ENCODE measurements at places on chromosomes 3 and 15.

GRCh38 chr3:177345049-177345972 lies 148.0 kb upstream of the TBL1XR1 start:
- DNase-seq, result peak; percentile 62

- DNase-seq, result peak; percentile 79
These were observed at the start of gene THRB for GRCh38 chr3:24494618-24495325. Gene THRB (minus strand): TSS chr3:24494850.

- peak; percentile 42 for DNase-seq
These were observed 38.4 kb upstream of the RBP1 start for GRCh38 chr3:139577909-139578308.

- DNase-seq, result no peak
These were observed 94.2 kb downstream of the GABRG3 start for GRCh38 chr15:27065151-27065550.

DNA sequence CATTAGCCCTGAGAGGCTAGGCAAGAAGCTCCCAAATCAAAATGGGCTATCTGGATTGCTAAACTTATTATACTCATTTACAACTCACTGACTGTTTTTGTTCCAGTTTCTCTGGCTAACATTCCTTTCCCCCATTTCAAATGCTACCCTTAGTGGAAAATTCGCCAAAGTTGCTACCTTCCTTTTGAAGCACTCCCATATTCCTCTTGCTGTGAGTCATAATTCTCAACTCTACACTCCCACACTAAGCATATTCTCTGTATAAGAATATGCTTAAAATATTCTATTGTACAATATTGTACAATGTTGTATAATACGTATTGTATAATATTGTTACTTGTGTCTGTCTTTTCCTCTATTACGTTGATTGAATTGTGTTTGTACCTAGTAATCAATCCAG lies 398.6 kb downstream of the PYDC2 start:
- DNase-seq, result no peak

DNA sequence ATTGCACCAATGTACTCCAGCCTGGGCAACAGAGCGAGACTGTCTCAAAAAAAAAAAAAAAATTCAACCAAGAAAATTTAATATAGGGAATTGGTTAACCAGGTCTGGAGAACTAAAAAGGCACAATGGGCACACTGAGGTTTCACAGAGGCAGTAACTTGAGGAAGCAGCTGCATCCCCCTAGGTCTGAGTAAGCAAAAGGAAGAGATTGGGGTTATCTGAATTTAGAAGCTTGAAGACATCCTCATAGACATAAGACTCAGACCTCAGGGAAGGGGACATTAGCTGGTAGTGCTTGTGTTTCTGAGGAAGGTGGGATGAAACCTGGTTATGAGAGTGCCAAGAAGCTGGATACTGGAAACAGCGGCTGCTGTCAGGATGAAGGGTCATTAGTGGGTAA lies 50.1 kb upstream of the LEKR1 start:
- DNase-seq, result no peak

DNA sequence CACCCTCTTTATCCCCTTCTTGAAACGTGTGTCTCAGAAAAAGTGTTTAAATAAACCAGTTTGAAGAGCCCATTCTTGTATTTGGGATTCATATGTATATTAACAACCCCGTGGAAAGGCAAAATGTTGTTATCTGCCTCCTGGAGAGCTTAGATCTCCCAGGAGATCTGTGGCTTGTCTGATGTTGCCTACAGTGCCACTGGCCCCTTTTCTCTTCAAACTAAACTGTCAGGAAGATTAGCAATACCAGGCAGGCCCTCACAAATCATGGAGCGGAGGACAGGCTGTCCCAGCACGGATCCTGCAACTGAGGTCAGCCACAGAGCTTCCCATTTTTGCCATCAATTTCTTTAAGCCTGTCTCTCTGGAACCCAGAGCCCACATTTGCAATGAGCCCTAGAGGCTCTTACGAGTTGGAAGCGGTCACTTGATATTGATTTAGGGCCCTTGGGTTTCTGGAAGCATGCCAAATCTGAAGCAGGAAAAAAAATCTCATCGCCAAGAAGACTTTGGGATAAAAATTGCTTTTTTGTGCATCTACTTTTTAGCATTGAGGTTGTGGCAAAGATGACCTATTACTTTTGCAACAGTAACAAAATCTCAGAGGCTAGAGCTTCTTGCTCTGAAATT lies 234.1 kb downstream of the OPA1 start:
- DNase-seq, result no peak

GRCh38 chr15:92637626-92638025 lies 17.9 kb downstream of the FAM174B start:
- DNase-seq, result no peak

DNA sequence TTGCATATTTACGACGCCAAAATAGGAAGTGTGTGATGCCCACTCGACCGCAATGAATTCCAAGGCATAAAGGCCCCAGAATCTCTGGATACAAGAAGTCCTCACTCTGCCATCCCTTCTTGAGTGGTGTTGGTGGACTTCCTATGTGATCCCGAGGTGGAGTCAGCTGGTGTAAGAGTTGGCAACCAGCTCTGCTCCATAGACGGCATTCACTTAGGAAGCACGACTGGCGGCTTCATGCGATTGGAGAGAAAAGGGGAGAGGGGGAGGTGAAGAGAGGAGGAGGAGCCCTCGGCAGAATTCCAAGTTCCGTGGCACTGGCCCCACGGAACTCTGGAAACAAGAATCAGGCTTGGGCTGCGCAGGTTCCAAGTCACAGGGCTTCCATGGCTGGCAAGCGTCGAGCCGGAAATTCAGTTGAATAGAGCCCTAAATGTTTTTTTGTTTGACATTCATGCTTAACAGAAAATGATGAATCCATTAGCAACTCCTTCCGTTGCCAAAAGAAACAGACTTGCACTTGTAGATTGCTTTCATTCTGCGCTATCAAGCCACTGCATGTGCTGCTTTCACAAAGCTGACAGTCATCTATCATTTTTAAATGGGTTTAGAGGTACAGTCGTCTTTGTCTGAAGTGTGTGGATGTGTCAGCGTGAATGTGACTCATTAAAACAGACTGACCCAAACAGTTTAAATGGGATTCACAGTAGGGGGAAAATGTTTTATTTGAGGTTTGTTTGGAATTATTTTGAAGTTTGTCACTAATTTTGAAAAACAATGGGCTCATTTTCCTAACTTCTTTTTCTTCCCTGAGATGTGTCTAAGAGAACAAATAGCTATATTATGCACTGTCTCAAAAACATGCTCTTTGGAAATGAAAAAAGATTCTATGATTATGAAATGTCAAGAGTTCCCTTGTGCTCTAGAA lies 428.3 kb upstream of the ATP11B start:
- DNase-seq, result no peak

GRCh38 chr15:90945091-90945490 lies 9.6 kb upstream of the RCCD1 start:
- no peak for DNase-seq

DNA sequence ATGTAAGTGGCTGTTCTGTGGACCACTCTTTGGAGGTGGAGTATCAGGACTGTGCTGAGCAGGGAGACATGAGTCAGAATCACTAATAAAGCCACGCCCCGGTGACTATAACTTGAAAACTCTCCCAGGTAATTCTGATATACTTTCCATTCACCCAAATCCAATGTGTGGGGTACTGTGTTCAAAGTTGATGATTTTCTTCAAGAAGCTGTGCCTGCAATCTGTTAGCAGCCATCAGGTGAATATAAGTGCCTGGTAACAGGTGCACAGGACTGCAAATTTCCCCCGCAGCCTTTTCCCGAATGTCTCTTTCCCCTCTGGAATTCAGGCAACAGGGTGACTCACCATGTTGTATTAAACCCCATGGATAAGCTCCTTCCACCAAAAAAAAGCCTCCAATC lies 17.0 kb downstream of the MAGI1 start:
- peak; percentile 46 for DNase-seq

- DNase-seq, result peak; percentile 32
These were observed 63.8 kb upstream of the ANKRD34C start for GRCh38 chr15:79218588-79219200.

DNA sequence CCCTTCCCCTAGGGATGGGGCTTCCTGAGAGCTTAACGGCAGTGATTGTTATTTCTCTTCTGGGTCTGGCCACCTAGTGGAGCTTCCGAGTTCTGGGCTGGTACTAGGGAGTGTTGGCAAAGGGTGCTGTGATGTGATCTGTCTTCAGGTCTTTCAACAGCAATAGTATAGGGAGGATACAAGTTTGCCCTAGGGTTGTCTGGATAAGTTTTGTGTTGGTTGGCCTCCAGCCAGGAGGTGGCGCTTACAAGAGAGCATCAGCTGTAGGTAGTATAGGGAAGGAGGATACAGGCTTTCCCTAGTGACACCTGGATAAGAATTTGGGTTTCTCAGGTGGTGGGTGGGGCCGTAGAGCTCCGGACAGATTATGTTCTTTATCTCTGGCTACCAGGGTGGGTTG lies 19.2 kb upstream of the CPOX start:
- peak; percentile 66 for DNase-seq

DNA sequence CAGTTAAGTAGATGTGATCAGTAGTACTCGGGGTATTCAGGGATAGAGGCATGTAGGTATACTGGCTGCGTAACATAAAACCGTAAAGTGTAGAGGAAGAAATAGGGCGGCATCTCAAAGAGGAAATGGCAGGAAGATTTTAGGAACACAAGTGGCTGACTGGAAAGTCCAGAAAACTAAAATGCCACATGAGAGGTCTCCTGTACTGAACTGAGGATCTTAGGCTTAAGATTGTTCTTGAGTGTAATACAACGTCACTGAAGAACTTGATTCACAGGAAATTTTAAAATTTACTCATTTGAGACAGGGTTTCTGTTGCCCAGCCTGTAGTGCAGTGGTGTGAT lies 2.3 kb upstream of the LMLN start:
- no peak for DNase-seq

DNA sequence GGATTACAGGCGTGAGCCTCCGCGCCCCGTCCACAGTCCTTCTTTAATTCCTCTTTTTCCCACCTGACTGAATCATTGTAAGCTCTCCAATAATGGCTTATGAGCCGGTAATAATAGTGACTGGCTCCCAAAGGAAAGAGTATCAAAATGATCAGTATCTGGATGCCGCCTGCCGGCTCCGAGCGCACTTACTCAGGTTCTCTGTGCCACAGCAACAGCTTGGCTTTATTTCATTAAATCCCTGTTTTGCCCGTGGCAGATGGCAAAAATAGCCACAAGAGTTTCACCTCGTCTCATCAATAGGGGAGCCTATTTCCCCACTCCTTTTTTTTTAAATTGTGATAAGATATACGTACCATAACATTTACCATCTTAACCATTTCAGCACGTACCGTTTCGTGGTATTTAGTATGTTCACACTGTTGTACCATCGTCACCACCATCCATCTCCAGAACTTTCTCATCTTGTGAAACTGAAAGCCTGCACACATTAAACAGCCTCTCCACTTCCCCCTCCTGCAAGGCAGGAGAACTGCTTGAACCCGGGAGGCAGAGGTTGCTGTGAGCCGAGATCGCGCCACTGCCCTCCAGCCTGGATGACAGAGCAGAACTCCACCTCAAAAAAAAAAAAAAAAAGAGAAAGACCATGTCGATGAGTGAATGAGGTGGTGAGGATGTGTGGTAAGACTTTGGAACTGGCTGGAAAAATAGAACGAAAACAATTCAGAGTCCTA lies 80.7 kb upstream of the DLG1 start:
- no peak for DNase-seq

DNA sequence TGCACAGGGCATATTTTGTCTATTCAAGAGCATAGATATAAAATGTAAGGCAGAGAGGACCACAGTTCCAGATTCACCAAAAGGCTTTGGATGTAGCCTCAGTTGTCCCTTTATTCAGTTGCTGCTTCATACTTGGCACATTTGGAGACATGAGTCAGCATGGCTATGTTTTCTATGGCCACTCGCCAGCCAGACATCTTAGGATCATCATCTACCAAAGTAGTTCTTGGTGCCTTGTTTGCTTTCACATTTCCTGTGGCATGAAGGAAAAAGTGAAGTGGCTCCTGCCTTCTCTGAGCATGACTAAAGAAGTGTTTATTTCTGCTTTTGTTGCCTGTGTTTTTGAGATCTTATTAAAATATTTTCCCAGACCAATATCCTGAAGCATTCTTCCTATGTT lies 7.2 kb downstream of the SUSD5 start:
- no peak for DNase-seq

DNA sequence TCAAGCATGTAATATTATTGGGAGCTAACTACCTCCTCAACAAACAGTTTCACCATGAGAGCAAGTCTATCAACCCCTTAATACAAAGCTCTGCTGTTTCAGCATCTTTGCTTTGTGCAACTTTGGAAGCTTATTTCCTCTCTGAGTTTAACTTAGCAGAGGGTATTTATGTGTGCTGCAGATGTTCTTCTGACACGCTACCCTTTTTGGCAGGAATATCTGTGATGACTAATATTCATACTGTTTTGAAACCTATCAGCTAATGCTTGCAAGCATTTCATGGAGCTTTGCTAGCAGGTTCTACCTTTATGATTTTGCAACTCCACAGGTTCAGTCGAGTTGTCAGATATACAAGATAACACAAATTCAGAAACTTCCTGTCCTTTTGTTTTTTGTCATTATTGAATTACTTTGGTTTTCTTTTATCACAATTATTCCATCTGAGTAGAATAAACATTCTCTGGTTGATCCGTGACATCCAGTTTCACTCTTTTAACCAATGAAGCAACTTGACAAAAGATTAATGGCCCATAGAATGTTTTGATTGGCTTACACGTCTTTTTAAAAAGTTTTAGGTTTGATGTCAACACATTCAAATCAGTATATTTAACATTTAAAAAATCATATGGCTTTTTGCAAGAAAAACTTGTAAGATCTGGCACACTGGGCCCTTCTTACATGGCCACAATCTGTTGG lies 1.7 kb upstream of the SLC9A9 start:
- DNase-seq, result no peak

GRCh38 chr15:77398927-77399326 lies 21.0 kb downstream of the PEAK1 start:
- DNase-seq, result no peak

DNA sequence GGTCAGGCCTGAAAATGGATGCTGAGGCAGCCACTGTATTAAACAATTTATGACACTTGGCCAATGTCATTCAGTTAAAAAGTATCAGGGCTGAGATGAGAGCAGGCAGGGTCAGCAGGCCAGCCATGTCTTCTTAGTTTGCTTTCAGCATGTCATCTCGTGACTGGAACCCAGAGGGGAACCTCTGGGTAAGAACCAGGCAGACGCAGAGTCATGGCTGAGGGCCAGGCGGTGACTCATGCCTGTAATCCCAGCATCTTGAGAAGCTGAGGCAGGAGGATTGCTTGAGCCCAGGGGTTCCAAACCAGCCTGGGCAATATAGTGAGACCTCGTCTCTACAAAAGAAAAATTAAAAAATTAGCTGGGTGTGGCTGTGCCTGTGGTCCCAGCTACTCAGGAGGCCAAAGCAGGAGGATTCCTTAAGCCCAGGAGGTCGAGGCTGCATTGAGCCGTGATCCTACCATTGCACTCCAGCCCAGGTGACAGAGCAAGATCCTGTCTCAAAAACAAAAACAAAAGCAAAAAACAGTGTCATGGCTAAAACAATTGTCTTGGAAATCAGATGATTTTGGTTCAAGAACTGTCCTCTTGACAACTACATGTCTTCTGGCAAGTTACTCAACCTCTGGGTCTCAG lies 11.7 kb downstream of the BCL2L10 start:
- no peak for DNase-seq

- peak; percentile 55 for DNase-seq
These were observed 81.5 kb downstream of the SMAD3 start for GRCh38 chr15:67146875-67147381.
